ENCODE measurements at places on chromosomes 5 and 9.

DNA sequence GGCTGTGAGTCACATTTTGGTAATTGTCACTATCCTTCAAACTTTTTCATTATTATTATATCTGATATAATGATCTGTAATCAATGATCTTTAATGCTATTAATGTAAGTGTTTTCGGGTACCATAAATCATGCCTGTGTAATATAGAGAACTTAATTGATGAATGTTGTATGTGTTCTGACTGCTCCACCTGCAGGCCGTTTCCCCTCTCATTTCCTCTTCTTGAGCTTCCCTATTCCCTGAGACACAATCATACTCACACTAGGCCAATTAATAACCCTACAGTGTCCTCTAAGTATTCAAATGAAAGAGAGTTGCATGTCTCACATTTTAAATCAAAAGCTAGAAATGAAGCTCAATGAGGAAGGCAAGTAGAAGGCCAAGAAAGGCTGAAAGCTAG is 420.9 kb upstream of the SGCD start:
- no peak for DNase-seq

DNA sequence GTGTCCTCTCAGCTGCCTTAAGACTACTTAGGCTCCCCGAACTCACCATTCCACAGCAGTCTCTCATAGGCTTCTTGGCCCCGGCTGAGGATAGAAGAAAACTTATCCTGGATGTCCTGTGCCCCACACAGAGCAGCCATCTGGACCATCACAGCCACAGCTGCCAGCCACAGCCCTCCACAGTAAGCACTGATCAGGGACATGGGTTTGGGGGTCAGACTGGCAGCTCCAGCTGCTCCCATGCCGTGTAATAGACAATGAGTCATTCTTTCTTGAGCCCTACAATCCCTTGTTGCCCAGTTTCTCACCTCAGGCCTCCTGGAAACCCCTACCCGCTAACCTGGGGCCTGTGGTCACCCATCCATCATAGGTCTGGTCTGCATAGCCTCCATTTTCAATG is 5.7 kb downstream of the CREB3 start:
- no peak for DNase-seq

- DNase-seq = no peak
These were observed 117.9 kb upstream of the FST start for GRCh38 chr5:53362521-53362941.

DNA sequence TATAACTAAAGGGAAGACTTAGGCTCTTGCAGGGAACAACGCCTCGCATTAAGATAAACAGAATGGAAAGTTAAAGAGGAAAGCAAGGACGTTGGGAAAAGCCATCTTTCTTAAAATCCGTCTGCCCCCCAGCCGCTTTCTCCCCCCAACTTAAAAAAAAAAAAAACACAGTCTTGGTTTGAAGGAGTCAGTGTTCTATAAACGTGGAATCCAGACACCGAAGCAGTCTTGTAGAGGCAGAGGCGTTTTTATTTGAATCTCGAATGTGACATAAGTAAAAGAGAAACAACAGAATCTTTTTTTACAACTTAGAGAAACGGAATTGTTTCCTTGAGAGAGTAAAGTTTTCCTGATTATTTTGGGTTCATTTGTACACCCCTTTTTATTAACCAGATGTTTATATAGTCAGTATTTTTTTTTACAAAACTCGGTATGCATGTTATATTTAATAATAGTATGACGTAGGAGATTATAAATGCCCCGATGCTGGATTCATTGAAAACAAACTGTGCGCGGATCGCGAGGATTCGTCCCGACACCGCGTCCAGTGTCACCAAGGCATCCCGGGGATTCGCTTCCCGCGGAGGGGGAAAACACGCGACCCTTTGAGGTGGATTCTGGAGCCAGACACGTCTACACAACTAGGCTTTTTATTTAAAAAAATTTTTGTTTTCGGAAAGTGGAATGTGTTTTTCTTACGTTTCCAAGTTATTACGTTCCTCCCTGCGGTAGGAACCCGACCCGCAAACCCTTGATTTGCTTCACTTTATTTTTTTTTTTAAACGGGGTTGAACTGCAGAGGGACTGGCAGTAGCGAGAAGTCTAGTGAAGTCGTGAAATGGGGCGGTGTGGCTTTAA is 6.7 kb downstream of the PTCH1 start:
- DNase-seq = no peak

DNA sequence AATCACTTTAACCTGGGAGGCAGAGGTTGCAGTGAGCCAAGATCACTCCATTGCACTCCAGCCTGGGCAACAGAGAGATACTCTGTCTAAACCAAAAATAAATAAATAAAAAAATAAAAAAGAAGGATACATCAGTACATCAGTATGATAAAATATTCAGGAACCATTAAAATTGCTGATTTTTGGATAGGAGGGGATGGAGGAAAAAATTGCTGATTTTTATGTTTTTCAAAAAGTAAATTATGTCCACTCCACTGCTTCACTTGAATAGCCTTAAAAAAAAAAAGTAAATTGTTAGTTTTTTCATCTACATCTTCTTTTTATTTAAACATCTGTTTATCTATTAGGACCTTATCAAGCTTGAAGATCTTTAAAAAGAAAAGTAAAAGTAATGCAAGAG is 7.4 kb upstream of the GAPVD1 start:
- DNase-seq = no peak

GRCh38 chr9:35195683-35196082 is 33.9 kb downstream of the UNC13B start:
- DNase-seq = no peak

- no peak for DNase-seq
These were observed 599 bp upstream of the MOCS2 start for GRCh38 chr5:53110156-53110555.

DNA sequence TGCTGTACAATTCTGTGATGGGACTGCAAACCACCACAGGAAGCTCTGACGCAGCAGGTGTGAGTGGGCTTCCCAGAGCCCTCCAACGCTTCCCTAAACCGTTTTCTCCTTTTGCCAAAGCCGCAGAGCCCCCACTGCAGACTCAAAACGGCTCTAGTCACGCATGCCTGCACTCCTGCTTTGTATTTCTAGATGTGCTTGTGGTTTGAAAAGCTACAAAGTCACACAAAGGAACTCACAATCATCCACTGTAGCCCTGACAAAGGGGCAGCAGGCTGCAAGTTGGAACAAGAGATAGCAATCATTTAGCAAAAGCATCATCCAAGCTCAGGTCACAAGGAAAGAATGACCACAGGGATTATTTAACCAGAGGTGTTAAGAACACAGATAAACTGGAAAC is 79.3 kb downstream of the PTPN3 start:
- DNase-seq = no peak

DNA sequence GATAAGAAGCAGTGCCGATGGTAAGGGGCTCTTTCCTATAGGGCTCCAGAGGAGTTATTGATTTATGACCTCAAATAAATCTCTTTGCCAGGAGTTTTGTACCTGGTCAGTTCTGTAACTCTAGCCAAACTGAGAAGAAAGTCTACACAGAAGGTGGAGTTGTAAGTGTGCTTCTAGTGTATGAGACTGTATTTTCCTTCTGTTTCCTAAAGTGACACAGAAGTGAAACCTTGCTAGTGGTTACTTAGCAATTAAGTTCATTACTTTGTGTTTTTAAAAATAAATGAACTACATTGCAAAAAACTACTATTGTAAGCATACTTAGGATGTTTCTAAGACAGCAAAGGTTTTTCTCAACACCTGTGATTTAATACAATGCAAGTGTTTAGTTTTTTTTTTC is 48.7 kb upstream of the ACTBL2 start:
- no peak for DNase-seq

DNA sequence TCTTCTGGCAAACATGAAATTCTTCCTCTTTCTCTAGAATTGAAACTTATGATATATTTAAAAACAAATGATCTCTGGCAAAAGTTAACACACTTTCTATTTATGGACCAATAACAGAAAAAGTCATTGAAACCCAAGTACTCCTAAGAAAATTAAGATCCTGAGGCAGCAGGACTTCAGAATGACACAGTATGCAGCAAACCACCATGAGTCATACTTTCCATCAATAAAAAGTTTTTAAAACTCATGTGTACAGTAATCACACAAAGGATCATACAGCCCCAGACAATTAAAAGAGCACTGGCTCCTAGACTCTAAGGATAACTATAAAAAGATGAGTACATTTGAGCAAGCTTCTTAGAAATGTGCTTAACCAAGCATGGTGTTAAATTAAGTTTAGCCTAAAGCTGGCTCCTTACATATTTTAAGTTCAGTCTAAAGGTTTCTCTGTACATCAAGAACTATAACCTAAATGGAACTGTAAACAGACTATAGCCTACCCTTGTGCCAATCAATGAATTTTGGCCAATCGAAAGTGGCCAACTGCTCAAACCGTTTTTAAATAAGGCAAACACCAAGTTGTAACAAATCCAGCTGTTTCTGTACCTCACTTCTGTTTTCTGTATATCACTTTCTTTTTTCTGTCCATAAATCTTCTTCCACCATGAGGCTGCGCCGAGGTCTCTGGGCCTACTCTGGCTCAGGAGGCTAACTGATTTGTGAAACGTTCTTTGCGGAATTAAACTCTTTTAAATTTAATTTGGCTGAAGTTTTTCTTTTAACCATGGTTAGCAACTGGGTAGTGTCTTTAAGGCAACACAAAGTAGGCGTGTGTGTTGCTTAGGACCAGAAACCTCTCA is 232.1 kb upstream of the PIK3R1 start:
- no peak for DNase-seq

DNA sequence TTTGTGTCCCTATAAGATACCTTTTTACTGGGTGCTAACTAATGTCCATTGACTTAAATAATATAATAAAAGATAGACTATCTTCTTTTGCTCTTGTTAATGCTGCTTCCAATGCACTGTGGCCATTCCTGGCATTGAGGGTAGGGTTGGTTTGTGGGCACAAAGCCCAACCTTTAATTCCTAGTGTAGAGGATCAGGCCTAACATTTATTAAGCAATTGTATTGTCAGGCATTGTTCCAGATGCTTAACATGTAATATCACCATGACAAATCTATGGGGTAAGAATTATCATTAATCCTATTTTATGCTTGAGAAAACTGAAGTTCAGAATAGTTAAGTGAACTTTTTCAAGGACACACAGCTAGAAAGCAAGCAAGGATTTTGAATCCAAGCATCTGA is 60.4 kb upstream of the GPBP1 start:
- DNase-seq = no peak

DNA sequence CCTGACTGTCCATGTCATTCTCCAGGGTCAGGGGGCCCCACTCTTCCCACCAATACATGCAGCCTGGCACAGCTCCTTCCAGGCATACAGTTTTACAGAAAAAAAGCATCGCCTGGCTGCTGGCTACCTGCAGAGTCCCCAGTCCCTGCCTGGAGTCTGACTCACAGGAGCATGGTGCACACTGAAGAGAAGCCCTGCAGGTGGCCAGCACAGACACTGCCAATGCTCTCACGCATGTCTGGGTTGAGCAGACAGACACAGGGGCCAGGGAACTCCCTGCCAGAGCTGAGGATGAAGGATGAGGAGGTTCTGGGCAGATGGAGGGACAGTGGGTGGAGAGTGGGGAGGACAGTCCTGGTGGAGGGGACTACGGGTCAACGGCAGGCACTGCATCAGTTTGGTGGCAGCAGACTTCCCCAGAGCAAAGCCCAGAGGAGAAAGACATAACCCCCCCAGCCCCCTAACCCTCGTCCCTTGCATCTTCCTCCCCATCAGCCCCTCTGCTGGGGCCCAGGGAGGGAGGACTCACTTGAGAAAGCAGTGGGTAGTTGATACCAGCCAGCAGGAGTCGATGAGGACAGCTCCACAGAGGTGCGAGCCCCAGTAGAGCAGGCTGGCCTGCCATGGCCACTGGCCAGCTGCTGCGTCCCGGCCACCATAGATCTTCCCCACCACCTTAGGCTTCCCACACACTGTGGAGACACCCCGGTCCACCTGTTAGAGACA is 72.9 kb upstream of the SPTLC1 start:
- DNase-seq = no peak

- DNase-seq = no peak
These were observed 5.1 kb downstream of the SNX30 start for GRCh38 chr9:112755675-112756074.

Measured in NCI-H1694 treated with DMSO at 0.1 percent for 48 hours (cell line).